ENCODE measurements at places on chromosomes 5 and 9.

GRCh38 chr9:89634995-89635742, 30.4 kb downstream of the GADD45G start:
- DNase-seq: peak; percentile 78

DNA sequence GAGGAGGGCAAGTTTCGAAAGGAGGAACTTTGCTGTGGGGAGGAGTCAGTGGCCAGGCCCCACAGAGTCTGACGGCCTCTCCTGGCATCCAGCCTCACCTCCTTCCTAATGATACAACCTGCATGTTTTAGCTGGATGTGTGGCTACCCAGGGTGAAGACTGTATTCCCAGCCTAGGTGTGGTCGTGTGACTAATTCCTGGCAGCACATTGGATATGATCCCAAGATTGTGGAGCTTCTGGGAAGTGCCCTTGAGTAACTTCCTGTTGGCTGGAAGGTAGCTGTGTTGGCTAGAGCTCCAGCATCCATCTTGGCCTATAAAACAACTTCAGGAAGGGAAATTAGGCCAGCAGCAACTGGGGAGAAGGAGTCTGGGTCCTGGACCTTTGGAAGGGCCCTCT, 19.0 kb upstream of the LPCAT1 start:
- DNase-seq: peak; percentile 84

DNA sequence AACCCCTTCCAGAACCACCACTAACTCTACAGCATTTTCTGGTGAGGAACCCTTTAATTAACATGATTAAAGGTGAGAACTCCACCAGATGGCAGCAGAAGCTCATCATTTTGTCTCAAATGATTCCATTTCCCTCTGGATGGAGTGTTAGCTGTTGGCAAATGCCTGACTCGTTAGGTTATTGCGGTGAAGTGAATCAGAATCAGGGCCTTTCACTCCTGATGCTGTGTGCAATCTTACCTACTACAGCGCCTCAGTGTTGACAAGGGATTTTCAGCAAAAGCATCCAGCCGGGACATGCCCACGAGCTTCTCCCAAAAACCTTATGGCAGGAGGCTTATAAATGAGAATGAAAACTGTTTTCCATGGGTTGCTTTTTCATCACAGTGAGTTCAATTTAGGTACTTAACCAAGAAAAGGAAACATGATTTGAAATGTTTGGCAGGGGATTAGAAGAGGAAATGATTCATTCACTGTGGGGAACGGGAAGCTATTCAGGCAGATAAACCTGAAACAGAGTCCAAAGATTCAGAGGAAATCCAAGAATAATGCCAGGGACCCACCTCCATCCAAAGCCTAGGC, 48.0 kb upstream of the CAST start:
- DNase-seq: no peak

GRCh38 chr5:6350277-6351090, 27.9 kb downstream of the MED10 start:
- DNase-seq: no peak

DNA sequence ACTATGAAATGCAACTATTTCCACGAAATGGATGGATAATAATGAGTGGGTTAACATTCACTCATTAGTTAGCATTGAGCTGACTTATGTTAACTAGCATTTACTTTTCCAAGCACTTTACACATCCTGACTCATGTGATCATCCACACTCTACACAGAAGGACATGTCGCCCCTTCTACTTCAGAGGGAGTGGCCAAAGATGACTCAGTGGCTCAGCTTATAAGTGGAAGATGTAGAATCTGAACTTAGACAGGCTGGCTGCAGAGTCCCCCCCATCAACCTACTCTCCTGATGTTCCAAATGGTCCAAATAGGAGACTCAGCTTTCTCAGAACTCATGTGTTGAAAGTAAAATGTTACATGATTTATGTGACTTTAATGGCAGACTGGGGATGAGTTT, 146.0 kb downstream of the ADCY2 start:
- DNase-seq: no peak

- DNase-seq: no peak
These were observed 80.6 kb upstream of the IL6ST start for GRCh38 chr5:56075361-56075760.

DNA sequence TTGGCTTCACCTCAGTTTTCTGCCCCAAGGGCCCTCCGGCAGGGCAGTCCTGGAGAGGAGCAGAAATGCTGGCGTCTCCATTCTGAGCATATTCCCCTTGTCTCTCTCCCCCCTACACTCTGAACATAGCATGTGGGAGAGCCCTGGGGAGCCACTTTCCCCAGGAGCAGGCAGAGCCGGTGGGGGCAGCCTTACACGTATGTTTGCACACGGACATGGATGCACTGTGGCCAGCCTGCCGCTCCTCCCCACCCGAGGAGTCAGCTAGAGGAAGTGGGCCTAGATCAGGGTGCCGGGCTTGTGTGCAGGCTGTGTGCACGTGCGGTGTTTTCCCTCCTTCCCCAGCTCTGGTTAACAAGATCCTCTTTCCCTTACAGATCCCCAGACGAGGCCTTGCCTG, 25.4 kb upstream of the POMT1 start:
- DNase-seq: peak; percentile 29

DNA sequence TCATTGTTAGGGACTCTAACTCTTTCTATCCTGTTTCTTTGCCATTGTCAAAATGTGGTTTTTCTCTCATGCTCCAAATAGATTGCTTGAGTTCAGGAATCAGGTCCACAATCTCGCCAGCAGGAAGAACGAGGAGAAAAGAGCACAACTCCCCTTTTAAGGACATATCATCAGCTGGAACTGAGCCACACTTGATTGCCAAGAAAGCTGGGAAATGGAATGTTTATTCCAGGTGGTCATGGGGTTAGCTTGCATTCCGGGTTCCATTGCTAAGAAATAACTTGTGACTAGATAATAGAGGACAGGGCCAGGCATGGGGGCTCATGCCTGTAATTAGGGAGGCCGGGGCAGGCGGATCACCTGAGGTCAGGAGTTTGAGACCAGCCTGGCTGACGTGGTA, 32.4 kb upstream of the C9orf57 start:
- DNase-seq: no peak

- DNase-seq: no peak
These were observed 159.4 kb downstream of the SIL1 start for GRCh38 chr5:139038613-139039305.

- DNase-seq: peak; percentile 35
These were observed 20.0 kb downstream of the WNK2 start for GRCh38 chr9:93203718-93204469.

DNA sequence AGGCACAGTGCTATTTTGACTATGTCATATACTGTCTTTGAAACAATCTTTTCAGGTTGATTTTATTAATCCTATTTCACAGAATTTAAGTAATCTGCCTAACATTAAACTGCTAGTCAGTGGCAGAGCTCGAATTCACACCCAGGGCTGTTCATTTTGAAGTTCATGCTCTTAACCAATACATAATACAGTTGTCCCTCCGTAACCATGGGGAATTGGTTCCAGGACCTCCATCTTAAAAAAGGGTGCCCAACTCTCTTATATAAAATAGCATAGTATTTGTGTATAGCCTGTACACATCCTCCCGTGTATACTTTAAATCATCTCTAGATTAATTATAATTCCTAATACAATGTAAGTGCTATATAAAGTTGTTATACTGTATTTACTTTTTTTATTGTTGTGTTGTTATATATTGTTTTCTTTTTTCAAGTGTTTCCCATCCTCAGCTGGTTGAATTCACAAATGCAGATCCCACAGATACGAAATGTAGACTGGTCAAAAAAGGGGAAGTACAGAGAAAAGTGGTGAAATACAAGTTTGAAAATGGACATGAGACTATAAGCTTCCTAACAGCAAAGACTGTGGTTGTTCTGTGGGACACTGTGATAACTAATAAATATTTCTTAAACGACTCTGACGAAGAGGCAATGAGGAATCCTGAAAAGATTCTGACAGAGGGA, 18.3 kb downstream of the RFX3 start:
- no peak for DNase-seq

GRCh38 chr5:62465985-62466925, 53.7 kb downstream of the IPO11 start:
- no peak for DNase-seq

DNA sequence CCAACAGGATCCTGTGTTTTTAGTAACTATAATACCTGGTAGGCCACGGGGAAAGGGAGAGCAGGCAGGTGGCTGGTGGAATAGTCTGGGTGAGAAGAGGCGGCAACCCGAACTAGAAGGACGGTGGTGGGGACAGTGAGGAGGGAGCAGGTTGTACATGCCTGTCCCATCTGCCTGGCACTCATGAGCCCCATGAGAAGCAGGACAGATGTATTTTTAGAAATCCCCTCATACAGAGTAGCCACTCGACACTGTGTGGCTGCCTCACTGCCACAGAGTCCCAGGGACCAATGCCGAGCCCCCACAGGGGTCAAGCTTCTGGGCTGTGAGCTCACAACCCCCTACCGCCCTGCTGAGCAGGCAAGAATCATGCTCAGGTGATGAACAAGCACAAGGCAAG, 136.6 kb downstream of the SEC61B start:
- DNase-seq: no peak

DNA sequence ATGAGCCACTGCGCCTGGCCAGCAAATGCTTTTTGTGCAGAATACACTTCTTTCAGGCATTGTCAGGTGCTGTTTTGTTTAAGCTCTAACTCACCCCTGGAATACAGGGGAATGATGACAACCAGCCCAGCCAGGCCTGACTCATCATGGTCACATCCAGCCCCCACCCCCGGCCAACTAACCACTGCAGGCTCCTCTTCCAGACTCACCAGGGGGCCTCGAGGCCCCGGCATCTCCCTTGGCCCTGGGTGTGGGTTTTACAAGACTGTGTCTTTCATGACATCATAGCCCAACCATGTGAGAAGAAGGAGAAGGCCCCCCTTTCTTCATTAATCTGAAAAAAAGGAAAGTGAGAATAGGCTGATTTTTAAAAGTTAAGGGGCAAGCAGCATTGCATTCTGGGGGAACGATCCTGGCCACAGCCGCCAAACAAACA, 35.5 kb downstream of the OLFML2A start:
- no peak for DNase-seq

DNA sequence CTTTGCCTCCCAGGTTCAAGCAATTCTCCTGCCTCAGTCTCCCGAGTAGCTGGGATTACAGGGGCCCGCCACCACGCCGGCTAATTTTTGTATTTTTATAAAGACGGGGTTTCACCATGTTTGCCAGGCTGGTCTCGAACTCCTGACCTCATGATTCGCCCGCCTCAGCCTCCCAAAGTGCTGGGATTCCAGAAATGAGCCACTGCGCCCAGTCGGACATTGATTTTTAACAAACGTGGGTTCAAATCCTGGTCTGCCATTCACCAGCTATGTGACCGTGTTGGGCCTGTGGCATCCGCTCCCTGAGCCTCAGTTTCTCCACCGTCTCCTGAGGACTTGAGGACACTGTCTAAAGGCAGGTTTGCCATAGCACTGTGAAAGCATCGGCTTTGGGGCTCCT, 41.8 kb upstream of the NEK6 start:
- no peak for DNase-seq

DNA sequence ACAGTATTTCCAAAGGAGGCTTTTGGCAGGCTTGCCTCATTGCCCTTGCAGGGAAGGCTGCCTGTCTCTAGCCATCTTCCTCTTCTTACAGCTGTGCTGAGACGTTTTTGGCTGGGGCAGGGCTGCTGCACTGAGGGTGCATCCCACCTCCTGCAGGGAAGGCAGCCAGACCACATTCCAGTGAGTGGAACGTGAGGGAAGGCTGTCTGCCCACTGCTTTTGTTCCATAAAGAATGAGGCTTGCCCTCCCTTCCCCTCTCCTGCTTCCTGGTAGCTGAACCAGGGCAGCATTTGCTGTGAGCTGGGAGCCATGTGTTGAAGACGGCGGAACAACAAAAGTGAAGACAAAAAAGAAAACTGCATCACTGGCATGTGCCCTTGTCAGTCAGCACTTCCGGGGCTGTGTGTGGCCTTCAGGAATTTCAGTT, 16.8 kb downstream of the MGAT1 start:
- DNase-seq: peak; percentile 59

DNA sequence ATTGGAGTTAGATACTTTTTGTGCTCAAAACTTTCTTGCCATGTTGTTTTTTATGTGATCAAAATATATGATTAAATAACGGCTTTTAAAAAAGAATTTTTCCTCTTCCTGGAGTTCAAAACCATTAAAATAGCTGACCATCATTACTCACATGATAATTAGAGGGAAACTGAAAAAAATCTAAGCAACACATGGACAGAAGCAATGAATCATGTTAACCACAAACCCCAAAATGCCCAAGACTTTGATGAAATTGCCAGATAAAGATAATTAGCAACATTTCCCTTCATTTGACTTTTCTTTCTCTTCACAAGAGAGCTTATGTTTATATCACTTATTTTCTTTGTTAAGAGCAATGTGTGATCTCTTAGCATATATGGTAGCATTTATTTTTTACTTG, 1294.2 kb downstream of the EFNA5 start:
- no peak for DNase-seq

DNA sequence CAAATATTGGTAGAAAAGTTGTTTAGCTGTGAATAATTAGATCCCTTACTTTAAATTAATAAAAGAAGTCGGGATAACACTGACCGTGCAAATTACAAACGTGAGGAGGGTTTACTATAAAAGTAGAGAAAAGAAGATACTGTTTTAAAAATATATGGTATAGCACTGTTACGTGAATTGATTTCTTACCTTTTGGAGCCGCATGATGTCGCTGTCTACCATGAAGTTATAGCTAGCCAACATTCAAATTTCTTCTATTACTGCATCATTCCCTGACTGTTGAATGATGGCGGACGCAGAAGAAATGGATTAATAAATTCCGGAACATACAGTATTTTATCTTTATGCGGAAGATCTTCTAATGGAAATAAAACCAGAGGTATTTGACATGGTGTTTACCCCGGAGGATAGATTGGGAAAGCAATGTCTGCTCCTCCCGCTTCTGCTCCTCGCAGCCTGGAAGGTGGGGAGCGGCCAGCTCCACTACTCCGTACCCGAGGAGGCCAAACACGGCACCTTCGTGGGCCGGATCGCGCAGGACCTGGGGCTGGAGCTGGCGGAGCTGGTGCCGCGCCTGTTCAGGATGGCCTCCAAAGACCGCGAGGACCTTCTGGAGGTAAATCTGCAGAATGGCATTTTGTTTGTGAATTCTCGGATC, at the start of gene PCDHA6:
Gene PCDHA6, plus strand, starts transcription at position 257 of the 658 bp plus-strand sequence. Its CDS starts 132 bp downstream, at position 389.
- no peak for DNase-seq

DNA sequence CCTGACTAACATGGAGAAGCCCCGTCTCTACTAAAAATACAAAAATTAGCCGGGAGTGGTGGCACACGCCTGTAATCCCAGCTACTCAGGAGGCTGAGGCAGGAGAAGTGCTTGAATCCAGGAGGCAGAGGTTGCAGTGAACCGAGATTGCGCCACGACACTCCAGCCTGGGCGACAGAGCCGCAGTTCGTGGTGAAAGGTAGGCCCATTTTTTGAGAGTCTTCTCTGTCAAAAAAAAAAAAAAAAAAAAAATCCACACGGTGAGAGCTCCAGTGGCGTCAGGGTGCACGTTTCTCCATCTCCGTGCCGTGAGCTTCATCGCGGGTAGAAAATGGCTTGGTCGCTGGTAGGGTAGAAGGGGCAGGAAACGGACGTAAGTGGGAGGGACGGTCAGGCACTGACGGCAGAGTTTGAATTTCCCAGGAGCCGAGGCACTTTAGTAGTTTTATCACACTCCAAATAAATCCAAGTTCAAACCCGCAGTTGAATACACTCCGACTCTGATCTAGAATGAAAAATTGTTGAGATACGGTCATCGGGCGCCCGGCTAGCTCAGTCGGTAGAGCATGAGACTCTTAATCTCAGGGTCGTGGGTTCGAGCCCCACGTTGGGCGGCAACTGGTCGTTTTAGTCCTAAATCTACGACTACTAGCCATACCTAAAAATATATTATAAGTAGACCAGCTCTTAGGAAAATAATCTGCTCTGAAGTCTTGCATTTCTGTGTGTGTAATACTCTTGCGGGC, 2.4 kb upstream of the TRIM7 start:
- DNase-seq: peak; percentile 75

- no peak for DNase-seq
These were observed 519.2 kb downstream of the KIF4B start for GRCh38 chr5:155532621-155533311.

Measured in lower lobe of right lung (tissue), 2 donors.